Fibroblast of skin of left biceps (primary cell): ENCODE measurements at places on chromosomes 5 and 9.

DNA sequence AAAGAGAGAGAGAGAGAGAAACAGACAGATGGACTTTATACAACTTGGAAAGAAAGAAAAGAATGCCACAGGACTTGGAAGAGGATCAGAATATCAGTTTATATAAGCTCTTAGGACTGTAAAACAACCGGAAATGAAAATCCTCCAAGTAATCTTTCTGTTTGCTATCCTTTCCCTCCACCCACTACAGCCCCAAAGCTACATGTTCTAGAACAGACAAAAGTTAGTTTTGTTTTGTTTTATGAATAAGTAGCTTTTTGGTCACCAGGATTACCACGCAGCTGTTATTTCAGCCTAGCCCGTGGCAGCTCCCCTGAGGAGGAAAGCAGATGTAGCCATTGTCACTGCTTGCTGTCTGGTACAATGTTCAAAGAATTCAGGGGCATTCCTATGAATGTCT lies 66.6 kb downstream of the SH3TC2 start:
- no peak for DNase-seq

DNA sequence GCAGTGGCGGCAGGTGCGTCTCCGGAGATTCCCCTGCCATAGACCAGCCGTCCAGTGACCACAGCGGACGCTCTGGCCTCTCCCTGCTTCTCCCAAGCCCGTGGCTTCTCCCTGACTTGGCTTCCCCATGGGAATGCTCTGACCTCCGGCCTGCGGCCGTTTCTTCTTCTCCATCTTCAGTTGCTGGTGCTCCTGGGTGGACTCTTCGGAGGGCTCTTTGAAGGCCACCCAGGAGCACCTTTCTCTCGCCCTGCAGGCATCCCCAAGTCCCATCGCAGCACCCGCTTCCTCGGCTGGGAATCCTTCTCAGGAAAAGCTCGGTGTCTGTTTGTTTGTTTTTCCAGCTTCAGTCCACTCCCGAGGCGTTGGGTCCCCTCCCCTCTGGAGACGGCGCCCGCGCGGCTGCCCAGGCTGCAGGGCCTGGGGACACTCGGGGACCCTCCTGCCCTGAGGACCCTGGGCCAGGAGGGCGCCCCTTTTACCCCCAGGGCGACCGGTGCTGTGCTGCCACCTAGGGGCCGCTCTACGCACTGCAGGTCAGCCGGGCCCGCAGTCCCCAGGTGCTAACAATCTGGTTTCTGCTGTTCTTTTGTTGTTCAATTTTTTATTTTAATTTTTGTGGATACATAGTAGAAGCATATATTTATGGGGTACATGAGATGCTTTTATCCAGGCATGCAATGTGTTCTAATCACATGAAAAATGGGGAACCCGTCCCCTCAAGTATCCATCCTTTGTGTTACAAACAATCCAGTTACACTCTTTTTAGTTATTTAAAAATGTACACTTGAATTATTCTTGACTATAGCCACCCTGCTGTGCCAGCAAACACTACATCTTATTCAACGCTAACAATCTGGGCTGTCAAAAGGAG lies 197.9 kb upstream of the ADAMTS16 start:
- DNase-seq: no peak

GRCh38 chr5:9015937-9016270 lies 530.0 kb downstream of the SEMA5A start:
- no peak for DNase-seq

GRCh38 chr5:133565993-133566392 lies 46.3 kb downstream of the FSTL4 start:
- no peak for DNase-seq

GRCh38 chr9:133677126-133678010 lies 41.2 kb downstream of the DBH start:
- DNase-seq: no peak

GRCh38 chr5:38451074-38451725 lies 105.2 kb downstream of the LIFR start:
- no peak for DNase-seq

DNA sequence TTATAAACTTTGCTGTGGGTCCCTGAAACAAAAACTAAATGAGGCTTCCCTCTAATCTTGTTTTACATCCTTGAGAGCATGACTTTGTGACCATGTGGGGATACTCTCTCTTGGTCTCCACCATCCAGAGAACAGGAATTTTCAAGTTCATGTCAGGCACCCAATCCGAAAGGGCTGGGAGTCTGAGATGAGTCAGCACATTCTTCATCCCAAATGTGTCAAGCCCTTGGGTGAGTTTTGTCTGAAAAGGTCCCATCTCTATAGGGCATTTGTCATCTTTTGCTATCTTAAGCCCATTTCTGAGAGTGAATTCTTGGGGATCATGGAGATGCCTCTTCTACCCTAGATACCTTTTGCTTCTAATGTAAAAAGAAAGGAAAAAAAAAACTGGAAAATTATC lies 26.9 kb upstream of the RAPGEF6 start:
- no peak for DNase-seq

- DNase-seq: no peak
These were observed 1.6 kb downstream of the BSPRY start for GRCh38 chr9:113350937-113351336.

DNA sequence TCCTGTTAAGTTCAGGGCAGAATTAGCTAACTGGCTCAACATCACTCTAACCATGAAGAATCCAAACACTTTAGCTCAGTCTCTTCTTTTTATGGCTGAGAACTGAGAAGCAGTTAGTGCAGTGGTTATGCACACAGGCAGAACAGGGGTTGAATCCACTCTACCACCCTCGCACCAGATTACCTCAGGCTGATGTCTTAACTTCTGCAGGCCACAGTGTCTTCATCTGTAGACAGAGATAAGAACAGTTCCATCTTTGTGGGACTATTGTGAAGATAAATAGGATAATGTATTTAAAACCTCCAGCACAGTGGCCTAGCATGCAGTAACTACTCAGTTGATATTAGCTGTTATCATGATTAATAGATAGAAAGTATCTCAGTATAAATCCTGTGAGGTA lies 54.8 kb downstream of the FAM114A2 start:
- DNase-seq: no peak

- DNase-seq: no peak
These were observed 201.6 kb downstream of the SEMA6A start for GRCh38 chr5:116372931-116373597.

GRCh38 chr5:113337515-113338415 lies 97.0 kb downstream of the TSSK1B start:
- DNase-seq: no peak

- no peak for DNase-seq
These were observed 12.2 kb downstream of the CCT5 start for GRCh38 chr5:10262121-10262774.

- DNase-seq: no peak
These were observed 191.5 kb downstream of the ZNF608 start for GRCh38 chr5:124554746-124555578.

DNA sequence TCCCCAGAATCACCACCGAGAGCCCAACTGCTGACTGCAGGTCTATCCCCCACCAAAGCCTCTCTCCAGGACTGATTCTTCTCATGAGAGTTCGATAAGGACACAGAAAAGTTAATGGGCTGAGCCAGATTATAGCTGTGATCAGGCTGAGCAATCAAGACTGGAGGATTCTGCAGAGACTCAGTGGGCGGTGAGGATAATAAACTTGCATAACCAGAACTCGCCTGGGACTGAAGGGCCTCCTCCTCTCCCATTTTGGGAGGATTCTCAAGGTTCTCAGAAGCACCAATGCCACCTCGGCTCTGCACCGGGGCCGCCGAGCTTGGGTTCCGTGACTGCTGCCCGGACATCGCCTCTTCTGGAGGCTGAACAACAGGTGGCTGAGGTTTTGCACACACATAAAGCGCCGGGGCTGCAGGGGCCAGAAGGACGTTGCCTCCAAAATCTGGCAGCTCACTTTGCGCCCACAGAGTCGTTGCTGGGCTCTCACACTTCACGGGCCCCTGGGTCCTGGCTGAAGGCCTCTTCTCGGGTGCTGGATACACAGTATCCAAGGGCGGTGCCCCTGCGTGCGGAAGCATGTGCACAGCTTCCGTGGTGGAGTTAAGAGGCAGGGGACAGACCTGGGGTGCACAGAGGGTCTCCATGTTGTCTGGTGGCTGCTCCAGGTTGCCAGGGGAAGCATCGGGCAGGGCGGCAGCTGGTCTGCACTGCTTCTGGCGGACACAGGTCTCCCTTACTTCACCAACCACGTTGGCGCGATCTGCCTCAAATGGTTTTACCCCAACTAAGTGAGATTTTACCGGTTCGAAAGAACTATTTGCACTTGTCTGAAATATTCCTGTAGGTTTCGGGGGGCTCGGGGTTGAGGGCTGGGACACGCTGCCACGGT lies 7.6 kb downstream of the SEC16A start:
- DNase-seq: no peak
